ENCODE measurements at places on chromosomes 5 and 9. TPM values are rescaled to one million over a fixed set of nuclear protein-coding genes. Genes with fewer than 3 reads are reported as not detected.

Gene KIF20A
- 55.4 TPM for total RNA-seq

Gene PRUNE2
- total RNA-seq: 0.18 TPM

Gene DDX31
- total RNA-seq: 17.5 TPM

Gene FLT4
- 0.44 TPM for total RNA-seq

Gene C9orf152
- 0.10 TPM for total RNA-seq

DNA sequence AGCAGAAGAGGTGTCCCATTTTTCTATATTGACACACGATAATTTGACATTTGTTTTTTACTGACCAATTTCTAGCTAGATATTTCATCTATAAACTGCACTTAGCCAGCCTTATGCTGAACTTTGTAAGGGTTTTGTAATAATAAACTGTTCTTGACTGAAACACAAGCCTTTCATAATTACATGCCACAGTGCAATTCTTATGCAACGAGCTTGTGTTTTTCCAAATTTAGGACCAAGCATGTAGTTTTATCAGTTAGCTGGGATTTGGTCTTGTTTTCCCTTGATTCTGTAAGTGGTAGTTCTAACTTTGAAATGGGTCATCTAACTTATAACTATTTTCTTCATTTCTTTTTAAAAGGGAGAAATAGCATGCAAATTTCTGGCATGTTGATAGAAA, 1.3 kb upstream of the LURAP1L start:
- DNase-seq: no peak
- H3K4me1 ChIP-seq: peaks cover 3% of the 10 kb centered on the region
- H3K36me3 ChIP-seq: no peaks in the 10 kb centered on the region
- H3K27ac ChIP-seq: no peak overlapping the region

GRCh38 chr5:337563-338130, 16.1 kb downstream of the AHRR start:
- no peaks in the 10 kb centered on the region for H3K36me3 ChIP-seq
- DNase-seq: peak; percentile 42
- peaks cover 18% of the 10 kb centered on the region for H3K4me1 ChIP-seq
- H3K27me3 ChIP-seq: no peaks in the 10 kb centered on the region
- peak overlapping the region; percentile 52 for H3K27ac ChIP-seq
- no peak overlapping the region for H3K4me3 ChIP-seq

- DNase-seq: no peak
- no peak overlapping the region for H3K4me3 ChIP-seq
- peaks cover 9% of the 10 kb centered on the region for H3K36me3 ChIP-seq
- no peak overlapping the region for H3K27ac ChIP-seq
Observed at GRCh38 chr9:34086864-34087263, 38.2 kb upstream of the UBAP2 start.

- H3K4me3 ChIP-seq: no peak overlapping the region
- no peaks in the 10 kb centered on the region for H3K4me1 ChIP-seq
- no peaks in the 10 kb centered on the region for H3K27me3 ChIP-seq
- no peak overlapping the region for H3K27ac ChIP-seq
- no peak for DNase-seq
Observed at GRCh38 chr9:74630228-74630627, 133.1 kb downstream of the RORB start.

DNA sequence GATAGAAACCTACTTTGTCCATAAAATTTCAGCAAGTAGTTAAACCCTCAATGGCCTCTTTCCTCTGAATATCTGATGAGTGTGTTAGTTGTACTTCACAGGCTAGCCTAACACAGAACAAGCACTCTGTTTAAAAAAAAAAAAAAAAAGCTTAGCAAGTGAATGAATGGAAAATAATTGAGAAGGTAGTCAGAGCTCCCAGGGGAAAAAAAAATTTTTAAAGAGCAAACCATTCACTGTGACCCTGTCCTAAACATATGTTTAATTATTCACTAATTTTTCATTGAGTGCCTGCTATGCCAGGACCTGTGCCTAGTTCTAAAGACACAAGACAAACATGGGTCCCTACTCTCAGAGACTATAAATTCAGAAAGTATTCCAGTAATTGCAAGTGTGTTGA, 69.3 kb downstream of the SH3RF2 start:
- DNase-seq: no peak
- H3K4me3 ChIP-seq: no peak overlapping the region
- no peak overlapping the region for H3K27ac ChIP-seq
- H3K36me3 ChIP-seq: peaks cover 5% of the 10 kb centered on the region

- H3K27me3 ChIP-seq: no peaks in the 10 kb centered on the region
- H3K36me3 ChIP-seq: no peaks in the 10 kb centered on the region
- H3K4me1 ChIP-seq: no peaks in the 10 kb centered on the region
- no peak overlapping the region for H3K4me3 ChIP-seq
- no peak for DNase-seq
- no peak overlapping the region for H3K27ac ChIP-seq
Observed at GRCh38 chr9:68730570-68731235, 25.7 kb downstream of the PIP5K1B start.

GRCh38 chr9:129406278-129407225, 214.3 kb downstream of the C9orf50 start:
- H3K36me3 ChIP-seq: no peaks in the 10 kb centered on the region
- H3K4me3 ChIP-seq: no peak overlapping the region
- peaks cover 46% of the 10 kb centered on the region for H3K4me1 ChIP-seq
- peak overlapping the region; percentile 69 for H3K27ac ChIP-seq
- no peaks in the 10 kb centered on the region for H3K27me3 ChIP-seq

- H3K27ac ChIP-seq: no peak overlapping the region
- H3K27me3 ChIP-seq: no peaks in the 10 kb centered on the region
- H3K36me3 ChIP-seq: no peaks in the 10 kb centered on the region
- peak; percentile 63 for DNase-seq
- no peaks in the 10 kb centered on the region for H3K4me1 ChIP-seq
Observed at GRCh38 chr9:97703437-97704344, 6.6 kb upstream of the XPA start.

All from Panc1 (cell line).